ENCODE measurements at places on chromosomes 11 and 22.
A peak's percentile ranks its signal among the peaks of the same experiment; 100 is the strongest.

DNA sequence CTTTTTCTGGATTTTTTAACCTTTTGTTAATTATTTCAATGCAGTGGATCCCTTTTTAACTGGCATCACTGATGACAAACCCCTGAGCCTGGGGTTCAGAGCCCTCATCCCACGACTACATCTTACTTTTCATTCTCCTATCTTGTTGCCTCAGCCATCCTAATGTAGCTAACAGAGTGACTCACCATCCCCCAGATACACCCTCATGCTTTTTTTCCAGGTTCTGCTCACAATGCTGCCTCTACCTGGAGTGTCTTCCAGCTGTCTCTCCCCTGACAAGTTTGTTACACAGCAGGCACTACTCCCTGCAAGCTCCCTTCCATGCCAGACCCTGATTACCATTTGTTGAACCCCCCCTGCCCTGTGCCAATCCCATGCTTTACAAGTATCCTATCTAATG lies 135.4 kb downstream of the NCAM1 start:
- DNase-seq: no peak

GRCh38 chr11:92828556-92828955 lies 140.9 kb upstream of the MTNR1B start:
- DNase-seq: no peak

DNA sequence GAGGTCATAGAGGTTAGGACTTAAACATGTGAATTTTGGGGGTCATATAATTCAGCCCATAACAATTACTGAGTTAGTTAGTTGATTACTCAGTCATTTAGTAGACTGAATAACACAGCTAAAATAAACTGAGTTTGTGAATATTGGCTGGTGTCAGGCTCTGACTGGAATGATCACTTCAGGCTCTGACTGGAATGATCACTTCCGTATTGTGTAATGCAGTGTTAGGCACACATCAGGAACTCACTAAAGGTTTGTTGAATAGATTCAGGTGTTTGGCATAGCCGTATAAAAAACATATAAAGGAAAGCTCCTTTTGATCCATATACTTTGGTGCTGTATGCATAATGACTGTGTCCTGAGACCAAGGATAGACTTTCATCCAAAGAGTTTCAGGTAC lies 610.5 kb downstream of the INSC start:
- DNase-seq: no peak

GRCh38 chr11:96781082-96781481 lies 391.3 kb downstream of the JRKL start:
- DNase-seq: no peak

DNA sequence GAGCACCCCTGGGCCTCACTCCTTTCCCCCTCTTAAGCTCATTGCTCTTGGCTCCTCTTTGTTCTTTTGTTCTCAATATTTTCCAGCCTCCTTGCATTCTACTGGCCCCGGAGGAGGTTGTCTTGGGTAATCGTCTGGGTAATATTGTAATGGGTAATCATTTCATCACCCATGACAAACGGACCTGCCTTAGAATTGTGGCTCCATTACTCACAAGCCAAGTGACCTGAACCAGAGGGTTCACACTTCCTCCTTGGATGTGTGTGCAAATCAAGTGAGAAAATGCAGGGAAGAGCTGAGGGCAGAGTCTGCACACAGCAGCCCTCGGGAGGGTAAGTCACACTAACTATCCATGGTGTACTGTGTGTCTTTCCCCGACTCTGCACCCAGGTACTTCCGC lies 305.0 kb downstream of the BUD13 start:
- no peak for DNase-seq

DNA sequence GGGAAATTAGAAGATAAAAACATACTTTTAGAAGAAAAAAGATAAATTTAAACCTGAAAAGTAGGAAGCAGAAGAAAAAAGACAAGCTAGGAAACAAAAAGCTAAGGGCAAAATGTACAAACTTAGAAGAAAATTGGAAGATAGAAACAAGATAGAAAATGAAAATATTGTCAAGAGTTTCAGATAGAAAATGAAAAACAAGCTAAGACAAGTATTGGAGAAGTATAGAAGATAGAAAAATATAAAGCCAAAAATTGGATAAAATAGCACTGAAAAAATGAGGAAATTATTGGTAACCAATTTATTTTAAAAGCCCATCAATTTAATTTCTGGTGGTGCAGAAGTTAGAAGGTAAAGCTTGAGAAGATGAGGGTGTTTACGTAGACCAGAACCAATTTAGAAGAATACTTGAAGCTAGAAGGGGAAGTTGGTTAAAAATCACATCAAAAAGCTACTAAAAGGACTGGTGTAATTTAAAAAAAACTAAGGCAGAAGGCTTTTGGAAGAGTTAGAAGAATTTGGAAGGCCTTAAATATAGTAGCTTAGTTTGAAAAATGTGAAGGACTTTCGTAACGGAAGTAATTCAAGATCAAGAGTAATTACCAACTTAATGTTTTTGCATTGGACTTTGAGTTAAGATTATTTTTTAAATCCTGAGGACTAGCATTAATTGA lies 1.0 kb downstream of the MALAT1 start:
- DNase-seq: no peak

- DNase-seq: no peak
Measured at GRCh38 chr22:24594569-24595120, 1.8 kb upstream of the LRRC75B start.

DNA sequence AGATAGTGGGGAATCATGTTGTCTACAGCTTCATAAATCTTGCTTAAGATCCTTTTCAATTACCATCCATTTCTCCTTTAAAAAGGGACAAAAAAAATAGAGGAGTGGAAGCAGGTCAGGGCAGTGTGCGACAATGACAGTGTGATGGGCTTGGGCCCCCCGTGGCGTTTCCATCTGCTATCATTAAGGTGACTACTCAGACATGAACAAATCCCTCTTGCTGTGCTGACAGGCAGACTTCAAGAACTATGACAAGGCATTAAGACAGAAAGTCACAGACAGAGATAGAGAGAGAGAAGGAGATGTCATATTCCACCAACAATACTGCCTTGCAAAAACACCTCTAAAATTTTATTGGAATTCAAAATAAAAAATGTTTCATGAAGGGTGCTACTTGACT lies 263.2 kb downstream of the DCDC1 start:
- DNase-seq: no peak

GRCh38 chr11:134086376-134086775 lies 17.5 kb downstream of the JAM3 start:
- no peak for DNase-seq

DNA sequence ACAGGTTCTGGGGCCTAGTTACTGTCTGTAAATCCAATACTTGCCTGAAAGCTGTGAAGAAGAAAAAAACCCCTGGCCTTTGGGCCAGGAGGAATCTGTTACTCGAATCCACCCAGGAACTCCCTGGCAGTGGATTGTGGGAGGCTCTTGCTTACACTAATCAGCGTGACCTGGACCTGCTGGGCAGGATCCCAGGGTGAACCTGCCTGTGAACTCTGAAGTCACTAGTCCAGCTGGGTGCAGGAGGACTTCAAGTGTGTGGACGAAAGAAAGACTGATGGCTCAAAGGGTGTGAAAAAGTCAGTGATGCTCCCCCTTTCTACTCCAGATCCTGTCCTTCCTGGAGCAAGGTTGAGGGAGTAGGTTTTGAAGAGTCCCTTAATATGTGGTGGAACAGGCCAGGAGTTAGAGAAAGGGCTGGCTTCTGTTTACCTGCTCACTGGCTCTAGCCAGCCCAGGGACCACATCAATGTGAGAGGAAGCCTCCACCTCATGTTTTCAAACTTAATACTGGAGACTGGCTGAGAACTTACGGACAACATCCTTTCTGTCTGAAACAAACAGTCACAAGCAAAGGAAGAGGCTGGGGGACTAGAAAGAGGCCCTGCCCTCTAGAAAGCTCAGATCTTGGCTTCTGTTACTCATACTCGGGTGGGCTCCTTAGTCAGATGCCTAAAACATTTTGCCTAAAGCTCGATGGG lies 13.5 kb downstream of the PIK3IP1 start:
- DNase-seq: no peak

DNA sequence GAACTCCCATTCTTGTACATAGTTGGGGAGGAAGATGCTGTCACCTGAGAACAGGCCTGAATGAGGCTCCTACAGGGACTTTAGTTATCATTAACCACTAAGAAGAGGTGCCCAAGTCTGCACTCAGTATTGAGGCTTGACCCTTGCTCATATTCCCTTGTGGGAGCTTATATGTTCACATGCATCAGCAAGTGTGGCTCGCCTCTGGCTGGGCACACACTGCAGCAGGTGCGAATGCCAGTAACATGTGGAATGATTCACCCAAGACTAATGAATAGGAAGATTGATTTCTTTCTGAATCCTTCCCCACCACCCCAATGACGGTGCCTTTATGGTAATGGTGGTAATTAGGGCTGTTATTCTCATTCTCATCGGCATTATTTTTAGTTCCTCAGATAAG lies 127.3 kb downstream of the FEZ1 start:
- DNase-seq: no peak

DNA sequence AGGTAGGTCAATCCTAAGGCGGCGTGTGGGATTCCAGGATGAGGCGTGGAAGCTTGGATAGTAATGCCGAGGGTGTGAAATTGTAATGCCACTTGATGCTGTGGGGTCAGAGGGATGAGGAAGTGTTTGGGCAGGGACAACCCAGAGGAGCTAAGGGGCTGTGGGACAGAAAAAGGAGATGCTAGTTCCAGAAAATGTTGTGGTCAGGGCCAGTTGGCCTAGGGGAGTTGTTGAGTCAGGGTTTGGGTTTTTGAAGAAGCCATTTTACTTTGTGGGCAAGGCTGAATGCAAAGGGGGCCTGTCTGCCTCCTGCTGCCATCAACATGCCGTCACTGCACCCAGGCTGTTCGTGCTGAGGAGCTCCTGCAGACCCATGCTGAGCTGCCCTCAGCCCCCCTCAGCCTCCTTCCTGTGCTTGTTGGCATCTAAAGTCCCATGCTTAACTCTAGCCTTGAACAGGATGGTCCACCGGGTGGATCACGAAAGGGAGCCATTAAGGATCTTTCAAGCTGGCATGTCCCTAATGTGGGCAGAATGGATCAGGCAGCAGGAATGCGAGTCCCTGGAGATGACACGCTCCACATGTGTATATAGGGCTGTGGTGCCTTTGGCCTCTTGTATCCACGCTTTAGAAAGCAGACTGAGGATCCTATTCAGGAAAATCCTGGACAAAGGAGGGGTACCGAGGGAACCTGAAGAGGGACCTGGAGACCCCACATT lies 2.1 kb downstream of the C11orf16 start:
- no peak for DNase-seq

GRCh38 chr11:114082767-114083181 lies 23.3 kb downstream of the ZBTB16 start:
- peak; percentile 99 for DNase-seq

DNA sequence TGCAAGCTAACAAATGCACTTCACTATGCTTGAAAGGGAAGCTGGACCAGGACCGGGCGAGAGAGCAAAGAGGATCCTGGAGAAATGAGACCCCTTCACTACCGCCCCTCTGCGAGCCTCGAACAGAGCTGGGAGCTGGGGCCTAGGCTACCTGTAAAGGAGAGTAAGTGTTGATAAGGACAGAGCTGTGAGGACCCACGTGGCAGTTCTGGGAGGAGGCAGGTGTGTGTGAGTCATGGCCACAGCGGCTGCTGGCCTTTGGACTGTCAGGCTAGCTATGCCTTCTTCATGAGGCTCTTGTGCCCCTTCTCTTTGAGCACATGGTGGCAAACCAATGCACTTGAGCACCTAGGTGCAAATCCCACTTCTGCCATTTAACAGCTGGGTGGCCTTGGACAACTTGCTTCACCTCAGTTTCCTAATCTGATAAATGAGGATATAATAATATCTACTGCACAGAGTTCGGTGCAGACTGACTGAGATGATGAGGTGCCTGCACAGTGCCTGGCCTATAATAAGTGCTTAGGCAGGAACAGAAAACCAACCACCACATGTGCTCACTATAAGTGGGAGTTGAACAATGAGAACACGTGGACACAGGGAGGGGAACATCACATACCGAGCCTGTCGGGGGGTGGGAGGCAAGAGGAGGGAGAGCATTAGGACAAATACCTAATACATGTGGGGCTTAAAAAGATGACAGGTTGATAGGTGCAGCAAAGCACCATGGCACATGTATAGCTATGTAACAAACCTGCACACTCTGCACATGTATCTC lies 35.3 kb upstream of the KCNJ11 start:
- DNase-seq: no peak

DNA sequence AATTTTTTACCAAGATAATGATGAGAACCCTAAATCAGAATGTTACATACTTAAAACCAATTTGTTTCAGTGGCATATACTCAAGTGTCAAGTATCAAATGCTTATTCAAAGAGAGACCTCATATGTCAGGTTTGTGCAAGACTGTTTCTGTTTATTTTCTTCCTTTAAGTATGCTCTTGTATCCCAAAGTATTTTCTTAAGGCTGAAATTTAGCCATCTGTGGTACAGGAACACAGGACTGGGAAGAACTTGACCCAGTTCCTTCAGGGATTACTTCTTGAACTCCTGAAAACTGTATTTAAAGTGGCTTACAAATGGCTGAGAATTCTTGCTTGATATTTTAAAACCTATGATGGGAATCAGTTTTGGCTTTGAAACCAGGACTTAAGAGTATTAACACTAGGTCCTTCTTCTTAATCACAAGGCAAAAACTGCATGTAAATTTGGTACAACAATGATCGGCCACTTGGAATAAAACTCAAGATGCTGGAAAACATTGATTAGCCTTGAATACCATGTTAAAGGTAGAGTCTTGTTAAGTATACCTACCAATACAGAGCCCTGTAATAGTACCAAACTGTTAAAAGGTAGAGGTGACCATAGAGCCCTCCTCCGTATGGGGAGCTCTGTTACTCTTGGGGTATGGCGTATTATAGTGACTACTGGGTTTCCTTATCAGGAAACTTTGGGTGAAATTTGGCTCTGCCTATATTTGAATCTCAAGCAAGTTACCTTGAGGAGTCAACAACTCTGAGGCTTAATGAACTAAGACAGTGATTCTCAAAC lies 95.9 kb downstream of the BLID start:
- no peak for DNase-seq

GRCh38 chr11:117195258-117195657 lies 3.9 kb upstream of the TAGLN start:
- DNase-seq: no peak

DNA sequence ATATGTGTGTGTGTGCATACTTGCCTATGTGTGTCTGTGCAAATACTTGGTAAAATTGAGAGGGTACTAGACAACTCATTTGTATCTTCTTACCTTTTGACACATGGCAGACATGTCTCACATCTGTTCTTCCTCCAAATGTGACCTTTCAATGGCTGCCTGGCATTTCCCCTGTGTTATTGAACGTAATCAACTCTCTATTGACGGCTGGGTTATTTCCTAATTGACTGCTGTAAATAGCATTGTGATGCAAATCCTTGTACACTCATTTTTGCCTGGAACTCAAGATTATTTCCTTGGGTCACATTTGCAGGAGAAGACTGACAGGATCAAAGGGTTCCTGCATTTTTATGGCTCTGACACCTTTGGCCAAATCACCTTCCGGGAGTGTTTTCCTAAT lies 37.4 kb downstream of the KCNQ1 start:
- no peak for DNase-seq

DNA sequence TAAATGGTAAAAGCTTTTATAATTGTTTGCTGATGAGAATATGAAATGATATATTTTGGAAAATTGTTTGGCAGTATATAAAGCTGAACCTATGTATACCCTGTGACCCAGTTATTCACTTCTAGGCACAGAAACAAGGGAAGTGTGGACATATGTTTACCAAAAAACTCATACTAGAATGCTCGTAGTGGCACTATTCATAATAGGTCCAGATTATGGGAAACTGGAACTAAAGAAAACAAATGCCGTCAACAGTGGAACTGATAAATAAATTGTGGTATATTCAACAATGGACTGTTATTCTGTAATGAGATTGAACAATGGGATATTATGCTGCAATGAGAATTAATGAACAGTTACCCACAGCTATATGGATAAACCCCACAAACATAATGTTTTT lies 32.8 kb downstream of the CSTPP1 start:
- no peak for DNase-seq

All from CMK (cell line).